CD8-positive, alpha-beta memory T cell (primary cell): ENCODE measurements at places on chromosomes 6 and 20. TPM values are rescaled to one million over a fixed set of nuclear protein-coding genes. Genes with fewer than 3 reads are reported as not detected.
A peak's percentile ranks its signal among the peaks of the same experiment; 100 is the strongest.

KCNK16 gene
- not detected for polyA plus RNA-seq

RNASET2 gene
- 232 TPM for polyA plus RNA-seq

PHACTR3 gene
- not detected for polyA plus RNA-seq

GRIK2 gene
- not detected for polyA plus RNA-seq

CCM2L gene
- not detected for polyA plus RNA-seq

PRPH2 gene
- 0.07 TPM for polyA plus RNA-seq

PI16 gene
- polyA plus RNA-seq: 13.6 TPM

MAS1 gene
- not detected for polyA plus RNA-seq

EFCAB8 gene
- polyA plus RNA-seq: not detected

DNA sequence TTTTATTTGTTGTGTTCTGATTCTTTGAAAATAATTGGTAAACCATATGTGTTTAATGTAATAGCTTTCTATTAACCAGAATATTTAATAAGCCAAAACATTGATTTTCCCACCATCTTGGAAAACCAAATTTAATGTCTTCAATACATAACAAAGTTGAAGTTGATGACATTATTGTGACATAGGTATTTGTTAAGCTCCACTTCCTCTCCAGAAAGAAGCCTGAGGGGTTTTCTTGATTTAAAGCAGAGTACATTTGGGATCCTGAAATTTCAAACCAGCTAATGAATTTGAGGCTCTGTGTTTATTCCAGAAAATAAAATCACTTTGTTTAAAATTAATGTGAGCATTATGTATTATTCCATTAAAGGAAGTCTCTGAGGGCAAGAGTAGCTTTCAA is 106.3 kb downstream of the PERP start:
- no peak for DNase-seq

DNA sequence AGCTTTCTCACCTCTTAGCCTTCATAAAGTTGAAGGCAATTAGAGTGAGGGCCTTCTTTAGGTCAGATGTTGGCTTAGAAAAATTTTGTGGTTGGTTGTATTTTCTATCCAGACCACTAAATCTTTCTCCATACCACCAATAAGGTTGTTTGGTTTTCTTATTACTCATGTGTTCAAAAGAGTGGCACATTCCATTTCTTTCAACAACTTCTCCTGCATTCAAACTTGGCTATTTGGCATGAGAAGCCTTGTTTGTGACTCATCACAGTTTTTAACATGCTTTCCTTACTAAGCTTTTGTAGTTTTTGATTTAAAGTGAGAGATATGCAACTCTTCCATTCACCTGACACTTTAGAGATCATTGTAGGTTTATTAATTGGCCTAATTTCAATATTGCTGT is 949.6 kb downstream of the TBC1D32 start:
- no peak for DNase-seq

GRCh38 chr20:49046087-49046900 is at the start of gene CSE1L:
TSS of gene CSE1L (plus strand) at chr20:49046312. CDS start at chr20:49058464, 12,152 bp downstream.
- peak; percentile 95 for DNase-seq

DNA sequence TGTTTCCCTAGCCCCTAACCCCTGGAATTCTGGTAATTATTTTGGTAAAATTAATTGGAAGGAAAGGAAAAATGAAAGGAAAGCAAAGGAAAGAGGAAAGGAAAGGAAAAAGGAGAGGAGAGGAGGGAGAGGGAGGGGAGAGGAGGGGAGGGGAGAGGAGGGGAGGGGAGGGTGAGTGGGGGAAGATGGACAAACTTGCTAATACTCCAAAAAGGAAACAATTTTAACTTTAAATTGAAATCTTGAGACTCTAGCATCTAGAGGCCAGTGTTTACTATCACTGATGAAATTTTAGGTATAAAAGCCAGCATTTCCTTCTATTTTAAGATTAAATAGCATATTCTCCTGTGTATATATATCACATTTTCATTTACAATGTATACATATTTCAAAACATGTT is 156.5 kb downstream of the COL12A1 start:
- DNase-seq: no peak

GRCh38 chr20:2654384-2654822 is 2.0 kb downstream of the NOP56 start:
- no peak for DNase-seq

DNA sequence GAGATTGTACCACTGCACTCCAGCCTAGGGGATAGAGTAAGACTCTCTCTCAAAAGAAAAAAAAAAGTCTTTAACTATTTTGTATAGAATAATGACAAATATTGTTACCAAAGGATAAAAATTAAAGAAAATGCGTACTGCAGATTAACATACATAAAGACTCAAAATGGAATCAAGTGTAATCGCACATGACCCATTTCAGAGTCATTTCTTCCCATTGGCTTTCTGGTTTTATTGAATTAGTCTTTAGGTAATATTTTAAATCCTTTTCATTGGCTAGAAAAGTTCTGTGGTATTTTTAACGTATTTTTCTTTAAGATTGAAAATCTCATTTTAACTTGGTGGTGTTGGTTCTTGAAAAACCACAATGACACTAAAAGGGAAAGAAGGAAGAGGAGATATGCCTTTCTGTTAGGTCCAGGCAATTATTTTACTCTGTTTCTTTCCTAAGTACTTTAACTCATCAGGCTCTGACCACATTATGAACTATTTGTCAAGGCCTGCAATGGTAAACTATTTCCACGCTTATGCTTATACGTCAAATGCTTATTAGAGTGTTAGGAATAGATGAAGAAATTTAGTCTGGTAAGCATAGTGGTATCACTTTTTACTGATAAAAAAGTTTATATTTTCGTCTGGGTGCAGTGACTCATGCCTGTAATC is 52.3 kb downstream of the PLEKHG1 start:
- no peak for DNase-seq

- DNase-seq: no peak
Observed at GRCh38 chr6:71486461-71486860, 197.8 kb downstream of the OGFRL1 start.

DNA sequence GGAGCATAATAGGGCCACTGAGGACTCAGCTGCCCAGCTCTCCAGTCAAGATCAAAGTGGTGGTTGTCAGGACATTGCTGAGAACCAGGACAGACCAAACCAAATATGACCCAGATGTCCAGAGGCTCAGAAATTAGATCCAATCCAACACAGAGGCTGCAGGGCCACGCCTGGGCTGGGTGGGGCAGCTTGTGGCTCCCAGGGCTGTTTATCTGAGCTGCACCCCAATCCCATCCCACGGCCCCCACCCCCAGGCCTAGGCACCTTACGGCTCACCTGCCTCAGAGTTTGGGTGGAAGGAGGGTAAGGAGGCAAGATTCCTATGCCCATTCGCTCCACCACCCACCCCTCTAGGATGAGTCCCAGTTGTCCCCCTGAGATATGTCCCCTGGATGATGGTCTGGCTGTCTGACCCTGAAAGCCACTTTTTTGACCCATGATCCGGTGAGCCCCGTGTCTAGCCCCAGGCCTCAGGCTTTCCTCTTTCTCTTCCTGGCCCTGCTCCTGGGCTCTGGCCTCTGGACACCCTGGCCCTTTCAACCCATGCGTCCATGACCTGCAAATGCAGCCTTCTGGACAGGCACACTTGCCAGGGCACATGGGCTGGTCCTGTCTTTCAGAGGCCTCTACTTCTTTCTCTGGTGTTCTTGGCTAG is 40.0 kb downstream of the CPXM1 start:
- DNase-seq: no peak

GRCh38 chr6:37688078-37688850 is 9.4 kb downstream of the MDGA1 start:
- no peak for DNase-seq

GRCh38 chr6:31576897-31577578 is 1.7 kb downstream of the TNF start:
- DNase-seq: peak; percentile 45

- DNase-seq: no peak
Observed at GRCh38 chr6:96631248-96631647, 68.3 kb downstream of the FHL5 start.

DNA sequence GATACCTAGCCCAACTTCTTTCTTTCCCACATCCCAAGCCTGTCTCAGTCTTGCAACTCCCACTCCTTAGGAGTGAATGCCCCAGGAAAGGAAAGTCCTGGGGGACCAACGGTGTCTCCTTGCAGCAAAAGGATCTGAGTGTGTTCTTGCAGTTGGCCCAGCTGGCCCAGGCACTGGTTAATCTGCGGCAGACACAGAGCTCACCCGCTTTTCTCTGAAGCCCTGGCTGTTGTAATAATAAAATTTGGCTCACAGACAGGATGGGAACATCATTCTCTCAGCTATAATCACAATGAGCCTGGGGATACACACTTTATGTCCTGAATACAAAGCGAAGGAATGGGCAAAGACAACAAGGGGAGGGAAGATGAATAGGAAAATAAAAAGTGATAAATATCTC is 287.0 kb upstream of the PRND start:
- DNase-seq: no peak

DNA sequence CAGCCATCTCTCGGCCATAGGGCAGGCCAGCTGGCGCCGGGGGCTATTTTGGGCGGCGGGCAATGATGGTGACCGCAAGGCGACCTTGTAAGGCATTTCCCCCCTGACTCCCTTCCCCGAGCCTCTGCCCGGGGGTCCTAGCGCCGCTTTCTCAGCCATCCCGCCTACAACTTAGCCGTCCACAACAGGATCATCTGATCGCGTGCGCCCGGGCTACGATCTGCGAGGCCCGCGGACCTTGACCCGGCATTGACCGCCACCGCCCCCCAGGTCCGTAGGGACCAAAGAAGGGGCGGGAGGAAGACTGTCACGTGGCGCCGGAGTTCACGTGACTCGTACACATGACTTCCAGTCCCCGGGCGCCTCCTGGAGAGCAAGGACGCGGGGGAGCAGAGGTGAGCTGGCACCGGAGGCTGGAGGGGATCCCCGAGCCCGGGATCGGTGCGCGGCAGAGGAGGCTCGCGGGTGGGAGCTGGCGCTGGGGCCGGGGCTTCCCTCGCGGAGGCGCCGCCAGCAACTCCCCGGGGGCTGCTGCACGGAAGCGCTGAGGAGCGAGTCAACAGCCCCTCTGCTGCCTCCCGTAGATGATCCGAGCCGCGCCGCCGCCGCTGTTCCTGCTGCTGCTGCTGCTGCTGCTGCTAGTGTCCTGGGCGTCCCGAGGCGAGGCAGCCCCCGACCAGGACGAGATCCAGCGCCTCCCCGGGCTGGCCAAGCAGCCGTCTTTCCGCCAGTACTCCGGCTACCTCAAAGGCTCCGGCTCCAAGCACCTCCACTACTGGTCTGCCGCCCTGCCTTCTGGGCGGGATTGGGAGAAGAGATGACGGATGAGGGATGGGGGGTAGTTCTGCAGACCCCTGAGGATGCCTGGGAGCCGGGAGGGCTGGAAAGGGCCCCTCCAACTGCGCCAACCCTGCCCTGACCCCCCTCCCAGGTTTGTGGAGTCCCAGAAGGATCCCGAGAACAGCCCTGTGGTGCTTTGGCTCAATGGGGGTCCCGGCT is at the start of the genes CTSA and NEURL2:
TSS of gene CTSA (plus strand) at position 351 of the 999 bp plus-strand sequence. CDS start at position 585, 234 bp downstream.
TSS of gene NEURL2 (minus strand) at position 224 of the 999 bp plus-strand sequence. CDS start at position 7, 217 bp downstream.
- peak; percentile 77 for DNase-seq

GRCh38 chr20:25257756-25258475 is 10.0 kb downstream of the PYGB start:
- DNase-seq: no peak

GRCh38 chr20:52270001-52270606 is 78.5 kb upstream of the ZFP64 start:
- no peak for DNase-seq

DNA sequence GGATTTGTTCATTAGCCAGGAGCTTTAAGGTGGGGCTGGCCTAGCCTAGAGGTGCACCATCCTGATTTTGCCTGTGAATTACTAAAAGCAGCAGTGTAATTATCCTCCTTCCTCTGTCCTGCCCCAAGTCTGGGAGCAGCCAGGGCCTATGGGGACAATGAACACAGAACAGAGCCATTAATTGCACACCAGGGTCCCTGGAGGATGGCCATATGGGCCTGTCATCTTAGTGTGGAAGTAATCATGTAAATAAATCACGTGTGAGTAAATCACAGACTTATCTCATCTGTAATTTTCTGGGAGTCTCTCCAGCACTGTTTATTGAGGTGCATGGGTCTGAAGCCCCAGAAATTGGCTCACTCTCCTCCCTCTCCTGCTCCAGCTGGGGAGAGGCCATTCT is 176.3 kb downstream of the LRFN2 start:
- DNase-seq: no peak
